Central memory CD8-positive, alpha-beta T cell (primary cell): ENCODE measurements at places on chromosomes 13 and 19.
A peak's percentile ranks its signal among the peaks of the same experiment; 100 is the strongest.

DNA sequence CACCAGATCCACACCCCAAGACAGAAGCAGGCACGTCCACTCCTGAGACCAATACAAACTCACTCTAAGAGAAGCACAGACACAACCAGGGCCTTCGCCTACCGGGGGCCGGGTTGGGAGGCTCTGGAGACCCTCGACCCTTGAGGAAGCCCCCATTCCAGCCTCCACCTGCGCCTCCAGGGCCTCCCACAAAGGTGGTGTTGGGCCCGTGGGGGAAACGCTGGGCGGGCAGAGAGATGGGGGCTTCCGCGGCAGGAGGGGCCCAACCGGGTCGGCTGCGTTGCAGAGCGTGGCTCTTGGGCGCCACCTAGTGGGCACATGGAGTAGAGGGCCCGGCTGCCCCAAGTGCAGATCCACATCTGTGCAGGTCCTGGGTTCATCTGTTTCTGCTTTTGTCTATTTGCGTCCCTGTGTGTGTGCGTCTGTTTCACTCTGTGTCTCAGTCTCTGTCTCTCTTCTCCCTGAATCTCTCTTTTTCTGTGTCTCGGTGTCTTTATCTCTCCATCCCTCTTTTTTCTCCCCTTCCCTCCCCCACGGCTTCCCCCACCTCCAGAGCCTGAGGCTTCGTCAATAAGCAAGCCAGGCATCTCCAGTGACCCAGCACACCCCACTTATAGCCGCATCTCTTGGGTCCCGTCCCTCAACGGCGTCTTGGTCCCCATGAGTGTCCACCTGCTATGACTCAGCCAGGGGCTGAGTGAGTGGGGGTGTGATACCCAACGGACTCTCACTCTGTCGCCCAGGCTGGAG is 10.5 kb upstream of the TINCR start:
- peak; percentile 65 for DNase-seq

GRCh38 chr13:60095300-60095699 is 68.4 kb downstream of the DIAPH3 start:
- DNase-seq: no peak

GRCh38 chr19:51410950-51411748 is 6.3 kb downstream of the SIGLEC10 start:
- no peak for DNase-seq

DNA sequence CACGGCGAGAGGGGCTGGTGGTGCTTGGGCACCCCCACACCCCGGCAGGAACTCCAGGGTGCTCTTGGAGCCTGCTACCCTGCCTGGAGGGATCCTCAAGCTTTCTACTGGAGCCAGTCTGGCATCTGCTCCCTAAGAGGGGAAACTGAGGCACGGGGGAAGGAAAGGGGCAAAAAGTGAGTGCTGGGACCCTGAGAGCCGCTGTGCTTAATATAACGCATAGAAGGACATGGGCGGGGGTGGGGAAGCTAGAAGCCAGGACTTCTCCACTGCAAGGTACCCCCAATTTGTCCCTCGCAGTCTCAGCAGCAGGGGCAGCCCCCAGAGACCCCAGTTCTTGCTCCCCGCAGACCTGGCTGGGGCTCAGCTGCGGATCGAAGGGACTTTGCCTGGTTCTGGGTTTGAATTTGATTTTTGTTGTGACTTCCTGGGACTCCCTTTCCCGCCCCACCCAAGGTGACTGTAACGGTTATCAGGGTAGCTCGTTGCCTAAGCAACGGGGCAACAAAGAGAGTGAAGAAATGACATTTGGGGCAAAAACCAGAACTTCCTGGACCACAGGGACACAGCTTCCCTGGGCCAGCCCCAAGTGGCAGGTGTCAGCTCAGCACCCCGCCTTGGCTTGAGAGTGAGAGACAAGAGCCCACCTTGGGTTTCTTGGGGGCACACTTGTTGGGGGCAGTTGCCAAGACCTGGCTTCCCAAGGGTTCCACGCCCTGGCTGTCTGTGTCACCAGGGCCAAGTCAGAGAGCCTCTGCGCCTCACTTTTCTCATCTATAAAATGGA is 638 bp downstream of the ADGRE5 start:
- DNase-seq: peak; percentile 88

GRCh38 chr13:22002893-22003292 is 332.0 kb downstream of the FGF9 start:
- no peak for DNase-seq

DNA sequence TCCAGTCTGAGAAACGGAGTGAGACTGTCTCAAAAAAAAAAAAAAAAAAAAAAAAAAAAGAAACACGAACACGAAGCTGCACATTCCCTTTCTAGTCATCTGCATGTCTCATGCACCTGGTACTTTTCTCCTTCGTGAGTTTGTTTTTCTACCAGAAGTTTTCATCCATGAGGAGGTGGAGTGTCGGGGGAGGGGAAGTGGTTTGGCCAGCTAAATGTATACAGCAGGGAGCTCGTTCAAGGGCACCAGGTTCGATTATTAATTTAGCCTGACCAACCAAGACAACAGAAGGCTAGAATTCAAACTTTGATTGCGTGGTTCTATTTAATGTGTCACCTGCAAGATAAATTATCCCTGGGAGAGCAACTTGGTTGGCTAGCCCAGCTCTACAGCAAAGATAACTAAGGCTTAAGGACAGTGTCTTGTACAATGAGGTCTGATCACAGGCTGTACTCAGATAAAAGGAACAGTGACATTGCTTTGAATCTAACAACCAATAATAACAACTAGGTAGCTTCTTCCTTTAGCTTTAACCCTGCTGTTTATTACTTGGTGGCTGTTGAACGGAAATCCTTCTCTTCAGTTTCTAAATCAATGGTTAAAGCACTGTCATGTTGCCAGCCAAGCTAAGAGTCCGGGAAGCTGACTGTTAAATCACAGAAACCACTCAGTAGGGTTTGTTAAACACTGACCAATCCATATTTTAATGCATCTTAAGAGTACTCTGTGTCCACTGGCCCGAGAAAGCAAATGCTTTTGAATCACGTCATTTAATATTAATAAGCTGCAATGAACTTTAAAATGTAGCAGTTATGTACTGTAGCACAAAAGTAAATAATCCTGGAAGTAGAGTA is 98.4 kb upstream of the STARD13 start:
- DNase-seq: no peak

- DNase-seq: no peak
Measured at GRCh38 chr13:102677122-102677521, 17.7 kb downstream of the METTL21C start.

DNA sequence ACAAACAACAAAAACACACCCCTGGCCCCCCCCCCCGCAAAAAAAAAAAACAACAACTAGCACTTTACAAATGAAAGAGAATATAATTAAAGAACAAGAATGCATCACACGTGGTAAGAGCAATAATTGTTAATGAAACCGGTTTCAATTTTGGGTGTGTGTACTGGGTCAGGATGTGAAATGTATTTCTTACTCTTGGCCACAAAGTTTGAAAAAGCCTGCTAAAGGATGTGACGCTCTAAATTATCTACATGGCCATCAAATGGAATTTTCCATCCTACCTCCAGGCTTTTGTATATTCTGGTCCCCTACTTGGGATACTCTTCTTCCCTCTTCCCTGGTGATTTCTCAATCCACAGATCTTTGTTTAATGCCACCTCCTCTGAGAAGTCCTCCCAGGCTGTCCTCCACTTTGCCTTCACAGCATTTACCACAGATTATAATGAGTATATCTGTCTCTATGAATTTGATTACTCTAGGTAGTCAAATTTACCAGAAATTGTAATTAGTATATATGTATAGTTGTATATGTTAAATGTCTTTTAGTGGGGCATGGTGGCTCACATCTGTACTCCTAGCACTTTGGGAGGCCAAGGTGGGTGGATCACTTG is 2.1 kb downstream of the SARS2 start:
- DNase-seq: no peak

DNA sequence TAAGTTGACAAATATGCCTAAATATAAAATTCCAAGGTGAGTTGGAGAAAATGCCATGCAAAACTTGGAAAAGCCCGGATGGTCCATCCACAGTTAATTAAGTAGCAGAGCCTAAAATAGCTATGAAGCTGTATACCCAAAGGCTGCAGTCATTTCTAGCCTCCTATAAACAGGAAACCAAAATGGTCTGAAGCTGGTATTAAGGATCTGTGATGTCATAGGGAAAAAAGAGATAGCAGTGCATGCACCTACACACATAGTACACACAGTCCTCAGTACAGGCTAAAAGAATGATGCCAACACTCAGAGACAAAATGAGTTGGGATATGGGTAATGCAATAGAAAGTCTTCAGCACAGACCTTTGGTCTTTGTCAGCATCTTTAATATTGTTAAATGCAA is 736.9 kb downstream of the EFNB2 start:
- DNase-seq: no peak

GRCh38 chr19:38862321-38863059 is 12.7 kb upstream of the HNRNPL start:
- DNase-seq: no peak

- no peak for DNase-seq
Measured at GRCh38 chr19:41801792-41802211, 5.4 kb downstream of the CEACAM3 start.

GRCh38 chr13:102608974-102609373 is 12.2 kb downstream of the TPP2 start:
- DNase-seq: no peak

- DNase-seq: no peak
Measured at GRCh38 chr13:81568824-81569223, 1227.9 kb upstream of the SPRY2 start.

DNA sequence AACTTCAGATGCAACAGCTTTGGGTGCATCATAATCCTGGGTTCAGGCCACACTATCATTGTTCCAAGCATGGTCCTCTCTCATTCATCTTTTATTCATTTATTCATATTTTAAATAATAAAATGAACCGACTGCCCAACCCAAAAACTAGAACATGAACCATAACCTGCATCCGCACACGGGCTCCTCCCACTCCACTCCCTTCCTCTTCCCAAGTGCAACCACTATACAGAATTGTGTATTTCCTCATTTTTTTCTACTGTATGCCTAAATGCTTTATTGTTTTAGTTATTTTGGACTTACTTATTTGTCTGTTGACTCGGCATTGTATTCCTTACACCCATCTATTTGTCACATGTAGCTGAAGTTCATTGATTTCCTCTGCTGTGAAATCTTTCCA is 30.7 kb upstream of the POMP start:
- DNase-seq: no peak

- DNase-seq: no peak
Measured at GRCh38 chr19:49939721-49940481, 10.6 kb upstream of the NUP62 start.

- DNase-seq: no peak
Measured at GRCh38 chr13:45219123-45219891, 18.5 kb upstream of the KCTD4 start.

DNA sequence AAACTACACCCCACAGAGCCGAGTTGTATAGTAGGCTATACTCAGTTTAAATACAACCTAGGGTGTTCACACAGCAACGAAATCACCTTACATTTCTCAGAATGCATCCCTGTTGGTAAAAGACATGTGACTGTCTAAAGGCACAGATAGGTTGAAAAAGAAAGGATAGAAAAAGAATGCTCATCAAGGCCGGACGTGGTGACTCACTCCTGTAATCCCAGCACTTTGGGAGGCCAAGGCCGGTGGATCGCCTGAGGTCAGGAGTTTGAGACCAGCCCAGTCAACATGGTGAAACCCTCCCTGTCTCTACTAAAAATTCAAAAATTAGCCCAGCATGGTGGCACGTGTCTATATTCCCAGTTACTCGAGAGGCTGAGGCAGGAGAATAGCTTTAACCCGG is 3.8 kb upstream of the IL17D start:
- no peak for DNase-seq

- DNase-seq: no peak
Measured at GRCh38 chr13:38398711-38399493, 49.3 kb downstream of the UFM1 start.

- no peak for DNase-seq
Measured at GRCh38 chr13:102900193-102900608, 54.4 kb downstream of the ERCC5 start.

GRCh38 chr13:47890146-47890814 is 110.8 kb downstream of the SUCLA2 start:
- DNase-seq: no peak

DNA sequence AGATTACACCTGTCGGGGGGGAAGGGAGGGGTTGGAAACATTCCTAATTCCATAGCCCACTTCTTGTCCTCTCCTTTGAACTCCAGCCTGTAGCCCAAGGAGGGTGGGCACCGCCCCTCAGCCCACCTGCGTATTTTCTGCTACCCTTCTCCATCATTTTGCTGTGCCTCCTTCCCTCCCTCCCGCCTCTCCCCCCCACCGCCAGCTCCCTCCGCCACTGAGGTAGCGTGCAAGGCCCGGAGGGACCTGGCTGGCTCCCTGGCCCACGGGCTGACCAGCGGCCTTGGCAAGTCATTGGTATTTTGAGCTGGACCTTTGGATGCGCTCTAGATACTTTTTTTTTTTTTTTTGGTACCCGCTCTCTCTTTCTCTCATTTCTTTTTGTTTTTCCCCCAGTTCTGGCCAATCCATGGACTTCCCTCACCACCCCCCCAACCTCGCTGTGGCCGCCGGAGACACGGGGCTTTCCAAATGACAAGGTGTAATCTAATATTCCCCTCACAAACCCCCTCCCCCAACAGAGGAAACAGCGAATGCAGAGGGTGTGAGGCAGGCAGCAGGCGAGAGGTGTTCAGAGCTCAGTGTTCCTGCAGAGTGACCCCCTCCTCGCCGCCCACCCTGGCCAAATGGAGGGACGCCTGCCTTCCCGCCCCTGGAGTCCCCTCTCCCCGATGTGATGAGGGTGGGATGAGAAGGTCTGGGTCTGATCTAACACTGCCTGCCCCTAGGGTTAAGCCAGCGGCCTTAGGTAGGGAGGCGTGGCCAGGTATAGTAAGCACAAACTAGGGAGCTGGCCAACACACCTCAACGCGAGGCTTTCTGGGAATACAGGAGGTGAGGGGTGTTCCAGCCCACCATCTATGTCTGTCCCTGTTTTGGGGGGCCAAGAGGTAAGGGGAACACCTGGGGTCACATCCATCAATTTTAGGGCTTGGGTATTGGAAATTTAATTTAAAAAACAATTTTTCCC is 89.2 kb downstream of the PTPRS start:
- no peak for DNase-seq

DNA sequence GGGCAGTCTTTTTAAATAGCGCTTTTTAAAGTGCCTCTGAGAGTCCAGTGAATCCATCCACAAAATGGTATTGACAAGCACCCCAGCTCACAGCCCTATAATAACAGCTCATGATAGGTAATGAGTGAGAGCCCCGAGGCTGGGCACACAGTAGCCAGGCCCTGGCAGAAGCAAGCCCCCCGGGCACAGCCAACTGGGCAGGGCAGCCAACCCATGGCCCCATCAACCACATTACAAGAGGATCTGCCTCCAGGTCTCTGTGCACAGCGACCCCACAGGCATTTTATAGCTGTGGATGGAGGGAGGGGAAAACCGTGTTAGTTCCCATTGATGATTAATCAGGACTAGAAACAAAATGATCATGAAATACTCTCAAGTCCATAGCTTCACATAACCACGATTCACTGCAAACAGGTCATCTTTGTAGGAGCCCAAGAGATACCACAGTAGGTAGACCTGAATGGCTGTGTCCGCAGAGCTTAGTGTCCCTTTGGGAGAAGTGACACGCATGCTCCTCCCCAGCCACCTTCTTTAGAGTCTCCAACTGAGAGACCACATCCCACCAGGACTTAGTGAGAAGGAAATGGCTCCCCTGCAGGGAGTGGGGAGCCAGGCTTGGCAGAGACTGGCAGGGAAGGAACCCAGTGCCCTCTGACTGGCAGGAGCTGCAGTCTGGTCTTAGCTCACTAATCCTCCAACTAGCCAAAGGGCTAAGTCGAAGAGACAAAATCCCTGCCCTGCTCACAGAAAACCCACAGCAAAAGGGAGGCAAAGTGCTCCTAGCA is 4.3 kb upstream of the VSTM2B start:
- no peak for DNase-seq

- no peak for DNase-seq
Measured at GRCh38 chr19:55255618-55256423, 3.0 kb downstream of the PPP6R1 start.

GRCh38 chr13:29840585-29840984 is 9.8 kb downstream of the UBL3 start:
- no peak for DNase-seq
